Upper lobe of right lung (tissue), 1 donor: ENCODE measurements at places on chromosomes 1 and 21. TPM values are rescaled to one million over a fixed set of nuclear protein-coding genes. Genes with fewer than 3 reads are reported as not detected.

LAD1 gene
- 42.6 TPM for total RNA-seq

DNA sequence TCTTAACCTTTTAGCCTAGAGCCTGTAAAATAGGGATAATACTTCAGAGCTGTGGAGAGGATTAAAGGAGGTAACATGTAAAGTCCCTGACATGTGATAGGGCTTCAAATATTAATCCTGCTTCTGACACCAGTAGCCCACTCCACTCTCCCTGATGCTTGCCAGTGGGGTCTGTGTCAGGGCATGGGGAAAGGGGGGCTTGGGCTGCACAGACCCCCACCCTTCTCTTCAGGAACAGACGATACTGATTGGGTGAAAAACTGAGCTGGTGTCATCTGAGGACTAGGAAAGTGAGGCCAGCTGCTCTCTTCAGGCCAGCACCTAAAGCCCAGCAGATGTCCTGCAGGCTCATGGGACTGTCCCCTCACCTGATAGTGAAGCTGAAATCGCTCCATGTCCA, 27.0 kb upstream of the MEF2D start:
- H3K27me3 ChIP-seq, result no peaks in the 10 kb centered on the region
- no peaks in the 10 kb centered on the region for H3K36me3 ChIP-seq
- H3K4me3 ChIP-seq, result no peak overlapping the region
- DNase-seq, result peak; percentile 19

DNA sequence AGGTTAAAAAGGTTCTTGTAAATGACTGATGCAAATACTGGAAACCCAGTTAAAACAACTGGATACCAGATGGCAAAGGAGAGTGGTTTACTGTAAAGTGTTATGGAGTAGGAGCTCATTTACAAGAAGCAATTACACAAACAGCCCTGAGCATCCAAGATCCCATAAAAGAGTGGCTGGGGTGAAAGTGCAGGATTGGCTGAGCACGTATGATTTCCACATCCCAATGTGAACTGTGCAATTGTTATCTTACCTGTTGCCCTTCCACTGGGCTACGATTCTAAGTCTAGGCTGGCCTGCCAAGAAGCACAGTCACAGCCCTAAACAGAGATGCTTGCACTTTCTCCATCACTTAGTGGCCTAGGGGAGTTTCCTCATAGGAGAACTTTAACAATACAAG, 277.6 kb upstream of the RUNX1 start:
- H3K27ac ChIP-seq, result no peak overlapping the region
- no peaks in the 10 kb centered on the region for H3K27me3 ChIP-seq
- H3K4me1 ChIP-seq, result peaks cover 12% of the 10 kb centered on the region
- H3K4me3 ChIP-seq, result no peak overlapping the region

LCE1D gene
- not detected for total RNA-seq

RIPPLY3 gene
- not detected for total RNA-seq

GRCh38 chr1:181135437-181135731, 46.9 kb downstream of the IER5 start:
- H3K27me3 ChIP-seq, result no peaks in the 10 kb centered on the region
- no peaks in the 10 kb centered on the region for H3K36me3 ChIP-seq
- H3K4me3 ChIP-seq, result peak overlapping the region; percentile 12

- H3K36me3 ChIP-seq, result no peaks in the 10 kb centered on the region
- peaks cover 27% of the 10 kb centered on the region for H3K4me1 ChIP-seq
- no peak for DNase-seq
- H3K27me3 ChIP-seq, result no peaks in the 10 kb centered on the region
- H3K27ac ChIP-seq, result no peak overlapping the region
- H3K4me3 ChIP-seq, result no peak overlapping the region
Measured at GRCh38 chr1:220873868-220874655, 5.2 kb upstream of the HLX start.

GRCh38 chr1:225885336-225885735, 3.2 kb upstream of the TMEM63A start:
- H3K27ac ChIP-seq, result no peak overlapping the region
- no peak for DNase-seq
- no peaks in the 10 kb centered on the region for H3K27me3 ChIP-seq
- H3K36me3 ChIP-seq, result no peaks in the 10 kb centered on the region
- no peak overlapping the region for H3K4me3 ChIP-seq

DNA sequence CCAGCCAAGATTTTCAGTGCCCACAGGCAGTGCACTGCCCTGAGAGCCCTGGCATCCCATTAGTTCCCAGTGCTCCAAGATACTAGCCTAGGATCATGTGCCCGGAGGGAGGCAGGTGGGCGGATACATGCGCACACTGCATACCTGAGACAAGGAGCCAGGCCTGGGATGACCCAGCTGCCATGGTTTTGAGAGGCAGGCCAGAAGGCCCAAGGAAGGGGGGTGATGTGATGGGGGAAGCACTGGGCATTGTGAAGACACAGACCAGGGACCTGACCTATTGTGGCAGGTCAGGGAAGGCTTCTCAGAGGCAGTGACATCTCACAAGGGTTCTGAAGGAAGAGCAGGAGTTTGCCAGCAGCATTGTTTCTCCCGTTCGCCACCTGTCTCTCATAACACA, 3.6 kb downstream of the ZC3H12A start:
- no peak for DNase-seq
- H3K27ac ChIP-seq, result peak overlapping the region; percentile 91
- no peaks in the 10 kb centered on the region for H3K27me3 ChIP-seq
- H3K4me3 ChIP-seq, result peak overlapping the region; percentile 86
- peaks cover 40% of the 10 kb centered on the region for H3K36me3 ChIP-seq

F3 gene
- total RNA-seq, result 113 TPM

DNA sequence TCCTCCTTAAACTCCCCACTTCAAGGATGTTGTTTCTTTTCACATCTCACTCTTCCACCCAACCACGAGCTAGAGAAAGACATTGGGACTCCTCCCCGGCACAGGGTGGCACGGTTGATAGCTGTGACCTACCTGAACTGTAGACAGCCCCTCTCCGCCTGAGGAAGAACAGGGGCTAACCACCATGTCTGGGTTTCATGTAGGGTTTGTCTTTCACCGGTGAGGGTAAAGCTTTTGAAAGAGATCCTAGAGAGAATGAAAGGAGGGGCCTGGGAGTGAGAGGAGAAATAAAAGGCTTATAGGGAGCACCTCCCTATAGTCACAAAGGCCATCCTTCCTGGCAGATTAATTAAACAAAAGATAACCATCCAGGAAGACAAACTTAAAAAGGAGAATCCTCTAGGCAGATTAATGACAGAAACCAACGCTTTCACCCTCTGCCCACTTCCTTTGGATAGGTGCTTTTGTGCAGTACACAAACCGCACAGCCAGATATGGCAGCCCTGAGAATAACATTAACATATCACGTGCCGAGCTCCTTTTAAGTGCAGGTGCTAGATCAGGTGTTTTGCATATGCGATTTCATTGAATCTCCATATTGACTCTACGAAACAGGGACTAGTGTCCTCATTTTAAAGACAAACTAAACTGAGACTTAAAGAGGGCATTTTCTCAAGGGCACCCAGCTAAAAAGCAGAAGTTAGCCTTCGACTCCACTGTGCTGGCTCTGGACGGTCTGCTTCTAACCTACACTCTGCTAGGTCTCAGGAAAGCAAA, 178.1 kb upstream of the RUNX1 start:
- H3K36me3 ChIP-seq, result no peaks in the 10 kb centered on the region
- peaks cover 8% of the 10 kb centered on the region for H3K4me1 ChIP-seq
- no peak for DNase-seq
- no peaks in the 10 kb centered on the region for H3K27me3 ChIP-seq

DNA sequence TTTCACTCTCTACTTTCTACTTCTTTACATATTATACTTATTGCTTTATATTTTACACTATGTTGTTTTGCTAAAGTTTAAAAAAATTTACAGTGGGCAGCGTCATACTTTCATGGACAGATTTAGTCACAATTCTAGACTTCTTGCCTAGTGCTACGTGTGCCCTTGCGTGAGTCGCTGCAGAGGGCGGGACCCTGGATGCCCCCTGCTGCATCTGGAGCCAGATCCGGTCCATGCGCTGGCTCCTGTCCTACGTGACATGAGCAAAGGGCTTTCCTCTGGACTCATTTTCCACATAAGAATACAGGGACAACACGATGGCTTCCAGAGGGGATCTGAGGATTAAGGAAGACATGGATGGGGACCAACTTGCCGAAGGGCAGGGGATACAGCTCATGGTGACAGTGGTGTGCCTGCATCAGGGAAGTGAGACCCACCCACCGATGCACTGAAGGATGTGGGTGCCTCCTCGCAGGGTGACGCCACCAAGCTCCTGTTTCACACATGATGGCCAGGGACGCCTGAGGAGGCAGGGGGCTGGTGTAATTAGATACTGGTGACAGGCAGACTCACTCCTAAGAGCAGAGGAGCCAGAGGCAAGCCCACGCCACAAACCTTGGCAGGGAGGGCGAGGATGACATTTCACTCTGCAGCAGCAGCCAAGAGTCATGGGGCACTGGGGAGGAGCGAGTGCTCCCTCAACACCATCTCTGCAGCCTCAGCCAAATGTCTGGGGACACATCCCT, 86.6 kb downstream of the DMRTB1 start:
- H3K4me1 ChIP-seq, result peaks cover 8% of the 10 kb centered on the region
- H3K27ac ChIP-seq, result no peak overlapping the region
- no peak overlapping the region for H3K4me3 ChIP-seq
- H3K27me3 ChIP-seq, result no peaks in the 10 kb centered on the region
- H3K36me3 ChIP-seq, result no peaks in the 10 kb centered on the region
- DNase-seq, result peak; percentile 47

- H3K36me3 ChIP-seq, result no peaks in the 10 kb centered on the region
- H3K27me3 ChIP-seq, result no peaks in the 10 kb centered on the region
- no peak overlapping the region for H3K27ac ChIP-seq
- H3K4me3 ChIP-seq, result no peak overlapping the region
- DNase-seq, result no peak
Measured at GRCh38 chr1:113369040-113369439, 21.3 kb upstream of the MAGI3 start.

NPHS2 gene
- not detected for total RNA-seq

DNA sequence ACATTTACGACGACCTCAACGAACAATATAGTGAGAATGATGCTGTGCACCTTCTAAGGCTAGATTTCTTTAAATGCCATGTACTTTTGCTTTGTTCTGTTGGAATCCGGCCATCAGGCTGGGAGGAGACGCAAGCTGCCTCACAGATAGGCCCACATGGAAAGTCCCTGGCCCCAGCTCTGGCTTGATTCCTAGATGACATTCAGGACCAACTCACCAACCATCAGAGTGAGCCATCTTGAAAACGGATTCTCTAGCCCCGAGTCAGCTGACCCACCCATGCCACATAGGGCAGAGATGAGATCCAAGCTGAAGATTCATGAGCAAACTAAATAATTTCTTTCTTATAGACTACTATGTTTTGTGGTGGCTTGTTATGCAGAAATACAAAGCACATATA, 164.4 kb downstream of the ZNF281 start:
- DNase-seq, result no peak
- H3K27ac ChIP-seq, result no peak overlapping the region
- peaks cover 18% of the 10 kb centered on the region for H3K4me1 ChIP-seq
- H3K4me3 ChIP-seq, result no peak overlapping the region
- H3K27me3 ChIP-seq, result no peaks in the 10 kb centered on the region
- H3K36me3 ChIP-seq, result no peaks in the 10 kb centered on the region

DNA sequence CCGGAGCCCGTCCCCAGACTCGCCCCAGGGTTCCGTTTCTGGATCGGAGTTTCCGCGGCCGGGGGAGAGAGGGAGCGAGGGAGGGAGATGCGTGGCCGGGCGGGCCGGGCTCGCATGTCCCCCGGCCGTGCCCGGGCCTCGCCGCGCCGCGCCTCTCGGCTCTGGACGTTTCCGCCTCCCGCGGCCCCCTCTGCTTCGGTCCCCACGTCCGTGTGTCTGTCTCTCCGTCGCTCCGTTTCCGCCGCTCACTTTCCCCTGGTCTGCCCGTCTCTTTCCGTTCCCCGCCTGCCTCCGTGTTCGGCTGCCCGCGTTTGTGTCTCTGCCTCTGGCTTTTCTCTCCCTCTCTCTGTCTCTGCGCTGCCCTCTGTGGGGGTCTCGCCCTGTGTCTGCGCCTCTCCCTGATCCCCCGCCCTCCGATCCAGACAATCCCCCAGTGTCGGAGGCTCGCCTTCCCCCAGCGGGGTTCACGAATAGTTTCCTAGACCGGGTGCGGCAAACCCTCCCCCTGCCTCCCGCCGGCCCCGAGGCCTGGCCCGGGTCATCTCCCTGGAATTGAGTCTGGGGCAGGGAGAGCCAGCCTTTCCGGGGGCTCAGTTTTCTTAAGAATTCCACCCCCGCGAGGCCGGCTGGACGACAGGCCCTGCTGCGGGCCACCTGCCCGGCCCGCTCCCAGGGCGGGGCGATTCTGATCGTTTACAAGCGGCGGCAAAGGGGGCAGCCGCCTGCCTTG, 735 bp downstream of the NBL1 start:
- peak overlapping the region; percentile 84 for H3K27ac ChIP-seq
- peak overlapping the region; percentile 66 for H3K4me3 ChIP-seq
- peaks cover 11% of the 10 kb centered on the region for H3K4me1 ChIP-seq
- peaks cover 17% of the 10 kb centered on the region for H3K27me3 ChIP-seq
- no peaks in the 10 kb centered on the region for H3K36me3 ChIP-seq

GREM2 gene
- total RNA-seq, result 0.64 TPM
